Uterine smooth muscle cell (primary cell): ENCODE measurements at places on chromosomes 16 and 17. TPM values are rescaled to one million over a fixed set of nuclear protein-coding genes. Genes with fewer than 3 reads are reported as not detected.

The KRT14 gene
- not detected in 2 replicates for total RNA-seq

The HOXB13 gene
- not detected in 2 replicates for total RNA-seq

The UNC45B gene
- total RNA-seq, result not detected in 2 replicates

The XYLT1 gene
- total RNA-seq, result 17.0 and 22.7 TPM in 2 replicates

The CTRB1 gene
- not detected in 2 replicates for total RNA-seq

The FAAP100 gene
- total RNA-seq, result 17.8 and 21.4 TPM in 2 replicates

The SULT1A4 gene
- 1.1 and 1.2 TPM in 2 replicates for total RNA-seq

The CCR7 gene
- total RNA-seq, result not detected in 2 replicates

The TMEM114 gene
- total RNA-seq, result not detected in 2 replicates

The AIPL1 gene
- not detected in 2 replicates for total RNA-seq

The HSF4 gene
- 5.2 and 14.0 TPM in 2 replicates for total RNA-seq

The TBC1D3 gene
- not detected in 2 replicates for total RNA-seq

The CETP gene
- total RNA-seq, result not detected in 2 replicates

The DNAH2 gene
- total RNA-seq, result 0.22 and 0.37 TPM in 2 replicates

The LUC7L3 gene
- total RNA-seq, result 30.9 and 34.9 TPM in 2 replicates

The ZNF75A gene
- total RNA-seq, result 20.8 and 21.1 TPM in 2 replicates

The KRT33B gene
- total RNA-seq, result 1.1 and 2.7 TPM in 2 replicates

The KRT20 gene
- total RNA-seq, result 0.22 TPM in 1 of 2 replicates, not detected in the other

The C16orf92 gene
- not detected in 2 replicates for total RNA-seq

The ASPA gene
- total RNA-seq, result 0.62 and 0.77 TPM in 2 replicates

The SPPL2C gene
- under 0.01 TPM in 1 of 2 replicates, not detected in the other for total RNA-seq

The KRTAP9-2 gene
- total RNA-seq, result not detected in 2 replicates

The KRTAP3-2 gene
- not detected in 2 replicates for total RNA-seq
